Left cardiac atrium (tissue), 4 donors: ENCODE measurements at places on chromosomes 2 and 18. TPM values are rescaled to one million over a fixed set of nuclear protein-coding genes. Genes with fewer than 3 reads are reported as not detected.

Gene PAIP2B
- 20.5 TPM for total RNA-seq

Gene SEC11C
- 35.0 TPM for total RNA-seq

Gene KCNG2
- total RNA-seq = 0.15 TPM

Gene KATNAL2
- 4.1 TPM for total RNA-seq

Gene PROM2
- total RNA-seq = 0.84 TPM

Gene KCNS3
- total RNA-seq = 2.8 TPM

Gene AQP12B
- not detected for total RNA-seq

Gene CKAP2L
- 0.05 TPM for total RNA-seq

Gene HOXD13
- total RNA-seq = not detected

Gene SLC25A12
- 101 TPM for total RNA-seq

Gene FN1
- total RNA-seq = 775 TPM

Gene FHL2
- total RNA-seq = 92.2 TPM

Gene KIF5C
- total RNA-seq = 1.4 TPM

Gene ATG16L1
- 15.8 TPM for total RNA-seq

Gene CXCR4
- total RNA-seq = 4.4 TPM

Gene TANC1
- 38.6 TPM for total RNA-seq

Gene IGFBP2
- 91.7 TPM for total RNA-seq

Gene MYL1
- not detected for total RNA-seq

Gene ZNF804A
- not detected for total RNA-seq

Gene ZNF521
- total RNA-seq = 29.4 TPM

Gene TUBB8B
- total RNA-seq = not detected

Gene OXER1
- total RNA-seq = 0.37 TPM

Gene IL1F10
- total RNA-seq = not detected

Gene C2orf72
- total RNA-seq = not detected

Gene CRYGD
- not detected for total RNA-seq

Gene PSMA8
- not detected for total RNA-seq

Gene FOXD4L1
- total RNA-seq = not detected

Gene SERPINB12
- total RNA-seq = not detected

Gene RGPD3
- total RNA-seq = 0.10 TPM

Gene SPHKAP
- 28.1 TPM for total RNA-seq

Gene SCN7A
- total RNA-seq = 10.7 TPM

Gene AGXT
- 0.29 TPM for total RNA-seq

Gene SLC16A14
- 2.0 TPM for total RNA-seq

Gene MEP1B
- total RNA-seq = not detected

Gene FAM124B
- 2.7 TPM for total RNA-seq

Gene SPC25
- total RNA-seq = 0.37 TPM

Gene ACMSD
- total RNA-seq = not detected

Gene UGT1A10
- not detected for total RNA-seq

Gene MTLN
- 99.9 TPM for total RNA-seq

Gene ITGB6
- 0.77 TPM for total RNA-seq

Gene RGPD4
- 0.06 TPM for total RNA-seq

Gene NGEF
- total RNA-seq = 1.6 TPM

Gene GKN2
- not detected for total RNA-seq

Gene RPRM
- total RNA-seq = not detected

Gene HAAO
- 2.5 TPM for total RNA-seq

Gene POTEI
- not detected for total RNA-seq

Gene DUSP19
- 10.5 TPM for total RNA-seq

Gene CTAGE1
- not detected for total RNA-seq

Gene MC4R
- not detected for total RNA-seq

Gene CD28
- 2.5 TPM for total RNA-seq

Gene PLB1
- 6.2 TPM for total RNA-seq

Gene PLEKHH2
- 5.8 TPM for total RNA-seq

Gene NXPH2
- total RNA-seq = not detected

Gene ANKRD23
- 24.7 TPM for total RNA-seq
